Activated naive CD8-positive, alpha-beta T cell treated with anti-CD3 and anti-CD28 coated beads for 36 hours (primary cell): ENCODE measurements at places on chromosomes 5 and 9. TPM values are rescaled to one million over a fixed set of nuclear protein-coding genes. Genes with fewer than 3 reads are reported as not detected.

TPRN gene
- 7.3 TPM for total RNA-seq

SLCO6A1 gene
- total RNA-seq = not detected

FRMD3 gene
- 0.52 TPM for total RNA-seq

SURF1 gene
- total RNA-seq = 26.6 TPM

PTGDS gene
- not detected for total RNA-seq

PRR16 gene
- not detected for total RNA-seq

CCDC192 gene
- total RNA-seq = not detected

PLGRKT gene
- total RNA-seq = 27.3 TPM

SEMA5A gene
- total RNA-seq = not detected

GGTA1 gene
- not detected for total RNA-seq

KCNV2 gene
- not detected for total RNA-seq

CTNNA1 gene
- total RNA-seq = 69.7 TPM

LHX3 gene
- not detected for total RNA-seq

SPARC gene
- total RNA-seq = 0.66 TPM

NFIB gene
- total RNA-seq = not detected

SLC34A3 gene
- total RNA-seq = not detected

PCDHA3 gene
- total RNA-seq = not detected

SLC45A2 gene
- total RNA-seq = not detected

LMBRD2 gene
- 9.3 TPM for total RNA-seq

SLC25A46 gene
- 57.4 TPM for total RNA-seq

ACOT12 gene
- not detected for total RNA-seq

BTNL9 gene
- not detected for total RNA-seq

- no peak for DNase-seq
- peaks cover 17% of the 10 kb centered on the region for H3K4me1 ChIP-seq
- no peak overlapping the region for H3K4me3 ChIP-seq
- no peaks in the 10 kb centered on the region for H3K27me3 ChIP-seq
- no peak overlapping the region for H3K27ac ChIP-seq
- peaks cover 24% of the 10 kb centered on the region for H3K36me3 ChIP-seq
These were observed 122.0 kb downstream of the GDNF start for GRCh38 chr5:37717613-37718431.

DNA sequence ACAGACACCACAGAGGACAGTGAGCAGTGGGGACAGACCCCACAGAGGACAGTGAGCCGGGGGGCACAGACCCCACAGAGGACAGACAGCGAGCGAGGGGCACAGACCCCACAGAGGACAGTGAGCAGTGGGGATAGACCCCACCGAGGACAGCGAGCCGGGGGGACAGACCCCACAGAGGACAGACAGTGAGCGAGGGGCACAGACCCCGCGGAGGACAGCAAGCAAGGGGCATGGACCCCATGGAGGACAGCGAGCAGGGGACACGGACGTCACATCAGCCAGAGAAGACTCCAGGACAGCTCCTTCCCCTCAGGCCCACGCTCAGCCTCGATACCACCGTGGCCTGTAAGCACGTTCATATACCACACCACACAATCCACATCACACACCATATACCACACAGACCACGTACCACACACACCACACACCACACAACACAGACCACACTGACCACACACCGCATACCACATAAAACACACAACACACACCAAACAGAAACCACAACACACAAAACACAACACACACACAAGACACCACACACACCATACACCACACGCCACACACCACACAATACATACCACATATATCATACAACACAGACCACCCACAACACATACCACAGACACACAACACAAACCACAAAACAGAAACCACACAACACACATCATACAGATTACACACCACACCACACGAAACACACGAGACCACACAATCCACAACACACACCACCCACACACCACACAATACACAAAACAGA, 5.2 kb upstream of the ZDHHC11 start:
- H3K27ac ChIP-seq = no peak overlapping the region
- no peaks in the 10 kb centered on the region for H3K4me1 ChIP-seq
- DNase-seq = no peak

DNA sequence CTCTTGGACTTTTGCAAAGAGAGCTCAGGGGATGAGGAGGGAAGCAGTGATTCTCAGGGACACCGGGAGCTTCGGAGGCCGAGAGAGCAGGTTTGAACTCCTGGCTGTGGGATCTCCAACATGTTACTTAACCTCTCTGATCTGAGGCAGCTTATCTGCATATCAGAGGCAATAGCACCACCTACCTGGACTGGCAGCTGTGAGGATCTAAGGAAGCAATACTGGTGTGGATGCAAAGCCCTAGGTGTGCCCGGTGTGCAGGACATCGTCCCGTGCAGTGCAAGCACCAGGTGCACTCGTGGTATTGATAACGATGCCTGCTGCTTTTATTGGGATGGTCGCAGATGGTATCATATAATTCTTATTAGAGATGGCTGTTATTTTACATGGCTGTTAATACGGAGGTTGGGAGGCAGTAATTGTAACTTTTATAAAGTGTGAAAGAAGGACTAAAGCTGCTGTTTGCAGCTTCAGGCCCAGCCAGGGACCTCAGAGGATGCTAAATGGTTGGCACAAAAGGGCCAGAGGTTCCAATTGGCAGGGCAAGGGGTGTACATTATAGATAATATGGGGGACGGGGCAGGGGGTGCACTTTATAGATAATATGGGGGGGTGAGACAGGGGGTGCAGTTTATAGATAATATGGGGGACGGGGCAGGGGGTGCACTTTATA, 14.9 kb downstream of the COL5A1 start:
- H3K27ac ChIP-seq = no peak overlapping the region
- no peaks in the 10 kb centered on the region for H3K27me3 ChIP-seq
- H3K36me3 ChIP-seq = no peaks in the 10 kb centered on the region
- no peak for DNase-seq

DNA sequence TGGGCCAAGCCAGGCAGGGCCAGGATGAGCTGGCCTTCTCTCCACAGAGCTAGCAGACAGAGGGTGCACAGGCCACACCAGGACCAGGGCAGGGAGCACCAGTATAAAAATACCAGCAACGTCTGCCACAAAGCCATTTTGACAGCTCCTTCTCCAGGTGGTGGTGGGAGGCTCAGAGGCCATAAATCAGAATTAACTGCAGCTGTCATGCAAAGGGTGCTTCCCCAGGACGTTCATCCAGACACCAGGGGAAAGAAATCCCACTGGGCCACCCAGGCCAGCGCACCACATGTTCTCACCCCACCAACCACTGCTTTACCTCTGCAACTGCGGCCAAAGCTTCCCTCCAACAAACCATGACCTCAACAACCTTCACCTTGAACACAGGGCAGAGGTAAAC, 403.7 kb upstream of the TRPC7 start:
- H3K27ac ChIP-seq = no peak overlapping the region
- H3K27me3 ChIP-seq = no peaks in the 10 kb centered on the region
- no peaks in the 10 kb centered on the region for H3K36me3 ChIP-seq
- no peaks in the 10 kb centered on the region for H3K4me1 ChIP-seq
- no peak overlapping the region for H3K4me3 ChIP-seq

GRCh38 chr9:96062031-96062430, 186.5 kb downstream of the ERCC6L2 start:
- H3K27me3 ChIP-seq = no peaks in the 10 kb centered on the region
- DNase-seq = no peak
- peaks cover 21% of the 10 kb centered on the region for H3K4me1 ChIP-seq

- DNase-seq = no peak
- H3K4me1 ChIP-seq = no peaks in the 10 kb centered on the region
- H3K4me3 ChIP-seq = no peak overlapping the region
- no peaks in the 10 kb centered on the region for H3K36me3 ChIP-seq
These were observed 580.3 kb downstream of the BNC2 start for GRCh38 chr9:16290169-16290568.

- no peak for DNase-seq
- peaks cover 3% of the 10 kb centered on the region for H3K27me3 ChIP-seq
- no peak overlapping the region for H3K4me3 ChIP-seq
- no peaks in the 10 kb centered on the region for H3K36me3 ChIP-seq
- no peak overlapping the region for H3K27ac ChIP-seq
- H3K4me1 ChIP-seq = peaks cover 7% of the 10 kb centered on the region
These were observed 45.0 kb upstream of the PRRC2B start for GRCh38 chr9:131348631-131349521.

DNA sequence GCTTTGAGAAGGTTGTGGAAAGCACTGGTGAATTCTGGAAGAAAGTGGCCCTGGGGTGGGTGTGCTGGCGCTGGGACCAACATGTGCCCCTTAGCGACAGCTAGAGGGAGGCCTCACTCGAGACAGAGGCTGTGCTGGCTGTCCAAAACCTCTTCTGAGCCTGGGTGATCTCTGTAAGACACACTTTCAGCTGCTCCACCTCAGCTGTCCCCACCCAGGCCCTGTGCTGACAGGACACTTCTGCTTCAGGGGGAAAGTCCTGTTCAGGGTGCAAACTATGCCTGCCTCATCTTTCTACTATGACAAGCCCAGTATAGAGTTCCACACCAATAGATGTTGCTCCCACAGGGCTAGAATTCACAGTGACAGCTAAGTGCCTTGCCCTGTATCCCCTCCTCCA, 426.4 kb downstream of the MED10 start:
- H3K4me3 ChIP-seq = no peak overlapping the region
- H3K27ac ChIP-seq = no peak overlapping the region
- H3K4me1 ChIP-seq = no peaks in the 10 kb centered on the region
- H3K27me3 ChIP-seq = peaks cover 18% of the 10 kb centered on the region
- DNase-seq = no peak

DNA sequence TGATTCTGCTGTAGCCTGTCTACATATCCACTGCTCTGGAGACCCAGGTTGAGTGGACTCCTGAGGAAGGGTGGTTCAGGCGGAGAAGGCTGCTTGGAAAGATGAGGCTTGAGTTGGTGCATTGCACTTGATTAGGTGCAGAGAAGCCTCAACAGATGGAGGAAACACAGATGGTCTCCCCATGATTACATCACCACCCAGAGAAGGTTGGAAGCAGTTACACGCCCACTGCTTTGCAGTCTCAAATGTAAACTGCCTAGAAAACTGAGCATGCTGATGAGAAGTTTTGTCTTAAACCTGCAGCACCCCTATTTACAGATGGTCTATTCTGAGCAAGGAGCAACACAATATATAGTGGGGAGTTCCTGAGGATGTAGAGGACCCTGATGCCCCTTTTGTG, 266.6 kb downstream of the PIK3R1 start:
- no peaks in the 10 kb centered on the region for H3K27me3 ChIP-seq
- no peak for DNase-seq
- no peak overlapping the region for H3K27ac ChIP-seq
- no peaks in the 10 kb centered on the region for H3K36me3 ChIP-seq

- H3K36me3 ChIP-seq = peaks cover 13% of the 10 kb centered on the region
- peaks cover 10% of the 10 kb centered on the region for H3K4me1 ChIP-seq
- DNase-seq = no peak
- no peak overlapping the region for H3K4me3 ChIP-seq
These were observed 21.8 kb downstream of the STOM start for GRCh38 chr9:121348221-121348620.

GRCh38 chr5:134046801-134047686, 42.3 kb upstream of the VDAC1 start:
- no peak overlapping the region for H3K27ac ChIP-seq
- no peak overlapping the region for H3K4me3 ChIP-seq
- no peak for DNase-seq
- H3K27me3 ChIP-seq = no peaks in the 10 kb centered on the region
- peaks cover 41% of the 10 kb centered on the region for H3K4me1 ChIP-seq
- H3K36me3 ChIP-seq = no peaks in the 10 kb centered on the region

DNA sequence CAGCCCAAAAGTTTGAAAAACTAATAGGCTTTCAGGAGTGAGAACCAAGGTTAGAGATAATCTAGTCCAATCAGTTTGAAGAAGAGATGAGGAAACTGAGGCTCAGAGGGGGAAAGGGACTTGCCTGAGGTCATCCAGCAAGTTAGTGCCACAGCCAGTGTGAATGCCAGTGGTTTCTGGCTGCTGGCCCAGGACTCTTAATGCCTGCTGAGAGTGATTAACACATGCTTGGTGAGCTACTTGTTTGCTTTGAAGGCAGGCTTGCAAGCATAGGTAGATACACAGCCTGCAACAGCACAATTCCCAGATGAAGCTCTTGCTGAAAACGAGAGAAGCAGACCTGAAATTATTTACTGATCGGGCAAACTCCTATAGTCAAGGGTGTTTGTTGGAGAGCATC, 591.6 kb upstream of the SGCD start:
- no peak overlapping the region for H3K4me3 ChIP-seq
- H3K4me1 ChIP-seq = no peaks in the 10 kb centered on the region
- H3K36me3 ChIP-seq = no peaks in the 10 kb centered on the region

GRCh38 chr5:143129910-143130612, 273.4 kb downstream of the NR3C1 start:
- H3K27me3 ChIP-seq = no peaks in the 10 kb centered on the region
- no peak overlapping the region for H3K4me3 ChIP-seq
- no peak for DNase-seq
- peaks cover 4% of the 10 kb centered on the region for H3K4me1 ChIP-seq
- no peak overlapping the region for H3K27ac ChIP-seq

DNA sequence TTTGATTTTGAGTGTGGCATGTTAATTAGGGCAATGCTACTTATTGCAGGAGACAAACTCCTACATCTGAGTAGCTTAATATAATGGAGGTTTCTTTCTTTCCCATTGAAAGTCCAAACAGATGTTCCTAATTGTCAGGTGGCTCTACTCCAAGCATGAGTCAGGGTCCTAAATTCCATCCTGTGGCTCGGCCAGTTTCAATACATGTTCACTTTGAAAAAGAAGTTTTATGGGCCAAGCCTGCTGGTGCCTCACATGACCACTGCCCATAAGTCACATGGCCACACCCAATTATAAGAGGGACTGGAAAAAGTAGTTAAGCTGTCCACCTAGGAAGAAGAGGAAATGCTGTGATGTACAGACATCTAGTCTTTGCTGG, 170.4 kb downstream of the ARRDC3 start:
- H3K36me3 ChIP-seq = no peaks in the 10 kb centered on the region
- no peak overlapping the region for H3K4me3 ChIP-seq
- no peak for DNase-seq
- peaks cover 2% of the 10 kb centered on the region for H3K4me1 ChIP-seq
- peaks cover 11% of the 10 kb centered on the region for H3K27me3 ChIP-seq
- no peak overlapping the region for H3K27ac ChIP-seq

- no peaks in the 10 kb centered on the region for H3K36me3 ChIP-seq
- peaks cover 4% of the 10 kb centered on the region for H3K27me3 ChIP-seq
- no peak overlapping the region for H3K4me3 ChIP-seq
- H3K4me1 ChIP-seq = no peaks in the 10 kb centered on the region
- H3K27ac ChIP-seq = no peak overlapping the region
These were observed 99.3 kb upstream of the NIPBL start for GRCh38 chr5:36777105-36777757.

GRCh38 chr9:77981332-77981731, 50.3 kb downstream of the GNAQ start:
- peaks cover 10% of the 10 kb centered on the region for H3K36me3 ChIP-seq
- peak overlapping the region; percentile 19 for H3K27ac ChIP-seq
- no peaks in the 10 kb centered on the region for H3K27me3 ChIP-seq
- no peak overlapping the region for H3K4me3 ChIP-seq
- peaks cover 74% of the 10 kb centered on the region for H3K4me1 ChIP-seq

- H3K4me3 ChIP-seq = no peak overlapping the region
- no peak overlapping the region for H3K27ac ChIP-seq
- H3K4me1 ChIP-seq = no peaks in the 10 kb centered on the region
These were observed 16.8 kb upstream of the ANGPTL2 start for GRCh38 chr9:127139071-127139731.

DNA sequence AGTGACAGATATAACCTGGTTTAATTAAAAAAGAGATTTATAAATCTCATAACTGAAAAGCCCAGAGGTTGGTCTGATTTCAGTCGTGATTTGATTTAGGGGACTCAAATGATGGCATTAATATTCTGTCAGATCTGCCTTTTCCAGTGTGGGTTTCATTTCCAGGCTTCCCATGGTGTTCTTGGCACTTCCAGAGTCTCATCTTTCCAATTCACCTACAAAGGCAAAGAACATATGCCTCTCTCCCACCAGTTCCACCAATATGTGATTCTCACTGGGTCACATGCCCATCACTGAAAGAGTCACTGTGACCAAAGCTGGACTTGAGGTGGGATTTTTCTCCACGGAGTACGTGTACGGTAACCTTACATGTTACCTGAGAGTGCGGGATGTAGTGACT, 137.4 kb upstream of the IL12B start:
- H3K27ac ChIP-seq = no peak overlapping the region
- H3K4me3 ChIP-seq = no peak overlapping the region
